Smooth muscle cell of bladder (primary cell): ENCODE measurements at places on chromosomes 7 and 10. TPM values are rescaled to one million over a fixed set of nuclear protein-coding genes. Genes with fewer than 3 reads are reported as not detected.

Gene PTN
- 27.8 and 36.4 TPM in 2 replicates for total RNA-seq

Gene NACAD
- 0.71 and 0.83 TPM in 2 replicates for total RNA-seq

Gene CRYGN
- 0.14 and 0.74 TPM in 2 replicates for total RNA-seq

Gene HOXA1
- 0.28 and 1.00 TPM in 2 replicates for total RNA-seq

Gene UCMA
- total RNA-seq = not detected in 2 replicates

Gene ITIH2
- total RNA-seq = not detected in 2 replicates

Gene HTR7
- 0.92 and 2.4 TPM in 2 replicates for total RNA-seq
